ENCODE measurements at places on chromosomes 12 and 14.

DNA sequence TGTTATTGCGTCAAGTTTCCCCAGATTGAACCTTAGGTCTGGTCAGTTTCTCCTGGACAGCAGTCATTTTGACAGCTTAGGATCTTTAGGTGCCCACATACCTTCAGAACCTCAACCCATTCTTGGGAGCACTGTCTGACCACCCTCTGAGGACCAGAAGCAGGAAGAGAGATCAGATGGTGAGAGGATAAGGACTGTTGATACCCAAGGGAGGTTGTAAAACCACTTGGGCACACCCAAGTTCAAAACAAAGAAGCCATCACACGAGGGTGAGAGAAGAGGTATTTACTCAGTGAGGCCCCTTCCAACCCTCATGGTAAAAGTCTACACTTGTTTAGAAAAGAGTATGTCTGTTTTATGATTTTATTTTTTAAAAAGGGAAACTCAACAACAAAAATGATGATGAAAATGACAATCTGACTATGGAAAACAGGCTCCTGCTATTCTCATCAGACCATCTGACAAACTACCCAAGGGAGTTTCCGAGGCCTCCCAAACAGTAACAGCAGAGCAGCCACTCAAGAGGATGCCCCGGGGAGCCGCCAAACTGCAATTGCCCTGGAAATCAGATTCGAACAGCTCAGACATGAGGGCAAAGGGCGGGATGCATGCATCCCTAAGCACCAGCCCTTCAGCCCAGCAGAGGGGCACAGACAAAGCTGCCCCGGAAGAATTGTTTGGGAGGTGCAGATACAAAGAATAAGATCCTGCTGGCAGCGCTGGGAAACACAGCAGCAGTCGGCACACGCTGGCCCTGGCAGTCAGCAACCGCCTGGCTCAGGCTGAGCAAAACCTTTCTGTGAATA, 162.6 kb upstream of the PLEKHG7 start:
- no peak for DNase-seq

DNA sequence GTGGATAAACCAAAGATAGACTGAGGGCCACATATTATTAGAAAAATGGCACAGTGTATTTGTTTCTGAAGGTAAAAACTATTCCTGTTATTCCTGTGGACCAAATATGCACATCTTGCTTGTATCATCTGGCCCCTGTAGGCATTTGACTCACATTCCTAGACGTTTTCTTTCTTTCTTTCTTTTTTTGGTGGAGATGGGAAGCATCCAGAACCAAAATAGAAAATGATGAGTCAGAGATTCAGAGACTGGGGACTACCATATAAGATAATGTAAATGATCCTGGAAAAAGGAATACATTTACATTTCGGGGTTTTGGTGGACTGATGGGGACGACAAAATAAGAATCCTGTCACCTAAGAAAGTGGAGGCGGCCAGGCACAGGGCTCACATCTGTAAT, 24.2 kb downstream of the TRIM9 start:
- no peak for DNase-seq

DNA sequence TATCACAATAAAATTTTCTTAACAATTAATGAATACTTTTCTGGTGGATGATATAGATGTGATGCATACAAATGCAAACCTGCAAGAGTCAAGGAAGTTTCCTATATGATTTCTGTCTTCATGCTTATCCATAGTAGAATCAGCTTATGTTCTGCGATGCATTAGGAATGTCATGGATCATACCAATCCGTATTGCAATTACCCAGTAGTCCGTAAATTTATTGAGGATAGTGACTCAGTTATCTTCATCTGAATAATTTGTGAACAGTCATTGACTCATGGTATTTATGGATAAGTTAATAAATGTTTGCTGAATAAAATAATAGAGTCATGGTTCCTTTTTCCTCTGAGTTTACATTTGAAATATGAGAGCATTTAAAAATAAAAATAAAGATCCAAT, 483.4 kb downstream of the LRFN5 start:
- no peak for DNase-seq

GRCh38 chr14:74504874-74505720, 11.5 kb downstream of the ISCA2 start:
- DNase-seq, result no peak

GRCh38 chr12:105575235-105575634, 244.7 kb downstream of the C12orf75 start:
- DNase-seq, result no peak

GRCh38 chr12:6360080-6360571, 15.2 kb downstream of the SCNN1A start:
- DNase-seq, result no peak

- DNase-seq, result no peak
Observed at GRCh38 chr12:97921979-97922722, 459.5 kb downstream of the RMST start.

DNA sequence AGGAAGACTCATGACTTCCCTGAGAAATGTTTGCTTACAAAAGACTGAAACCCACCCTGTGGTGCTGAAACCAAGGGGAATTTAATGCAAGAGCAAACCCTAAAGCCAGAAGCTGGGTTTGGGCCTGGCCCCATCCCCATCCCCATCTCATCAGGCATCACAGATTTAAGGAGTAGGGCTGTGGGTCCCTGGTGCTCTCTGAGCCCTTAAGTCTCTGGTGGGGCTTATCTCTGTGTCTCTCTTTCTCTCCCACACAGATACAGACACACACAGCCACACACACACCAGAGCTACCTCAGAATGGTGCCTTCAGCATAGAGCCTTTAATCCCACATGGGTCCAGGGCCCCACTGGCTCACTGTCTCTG, 237.1 kb downstream of the SLC41A2 start:
- DNase-seq, result no peak

DNA sequence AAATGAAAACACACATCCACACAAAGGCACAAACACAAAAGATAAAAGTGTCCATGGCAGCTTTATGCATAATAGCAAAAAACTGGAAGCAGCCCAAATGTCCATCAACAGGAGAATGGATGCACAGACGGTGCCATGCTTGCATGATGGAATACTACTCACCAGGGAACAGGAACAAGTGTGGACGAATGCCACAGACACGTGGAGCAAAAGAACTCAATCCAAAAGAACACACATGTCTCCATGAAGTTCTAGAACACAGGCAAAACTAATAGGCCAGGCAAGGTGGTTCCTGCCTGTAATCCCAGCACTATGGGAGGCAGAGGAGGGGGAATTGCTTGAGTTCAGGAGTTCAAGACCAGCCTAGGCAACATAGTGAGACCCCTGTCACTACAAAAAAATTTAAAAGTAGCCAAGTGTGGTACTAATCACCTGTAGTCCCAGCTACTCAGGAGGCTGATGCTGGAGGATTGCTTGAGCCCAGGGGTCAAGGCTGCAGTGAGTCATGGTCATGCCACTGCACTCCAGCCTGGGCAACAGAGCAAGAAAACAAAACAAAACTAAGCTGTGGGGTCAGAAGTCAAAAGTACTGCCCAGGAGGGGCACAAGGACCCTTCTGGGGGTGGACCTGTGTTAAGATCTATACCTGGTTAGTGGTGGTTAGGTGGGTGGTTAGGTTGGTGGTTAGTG, 7.3 kb upstream of the TMEM119 start:
- no peak for DNase-seq

GRCh38 chr14:73242357-73242901, 5.1 kb downstream of the PAPLN start:
- DNase-seq, result no peak

DNA sequence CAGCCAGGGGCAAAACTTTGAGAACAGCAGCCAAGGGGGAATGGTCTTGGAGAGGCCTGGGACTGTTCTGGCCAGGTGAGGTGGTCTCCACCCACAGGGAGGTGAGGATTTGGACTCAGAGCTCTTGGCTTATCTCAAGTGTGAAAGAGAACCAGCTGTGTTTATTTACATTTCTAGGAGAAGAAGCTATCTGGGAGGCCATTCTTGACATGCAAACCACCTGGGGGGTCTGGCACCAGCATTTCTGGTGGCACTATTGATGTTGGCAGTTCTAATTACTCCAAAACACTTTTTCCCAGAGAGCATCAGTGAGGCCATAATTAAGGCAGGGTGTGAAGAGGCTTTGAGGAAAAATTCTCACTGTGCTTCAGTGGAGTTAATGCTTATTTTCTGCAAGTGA, 95.1 kb downstream of the CAND1 start:
- DNase-seq, result no peak

DNA sequence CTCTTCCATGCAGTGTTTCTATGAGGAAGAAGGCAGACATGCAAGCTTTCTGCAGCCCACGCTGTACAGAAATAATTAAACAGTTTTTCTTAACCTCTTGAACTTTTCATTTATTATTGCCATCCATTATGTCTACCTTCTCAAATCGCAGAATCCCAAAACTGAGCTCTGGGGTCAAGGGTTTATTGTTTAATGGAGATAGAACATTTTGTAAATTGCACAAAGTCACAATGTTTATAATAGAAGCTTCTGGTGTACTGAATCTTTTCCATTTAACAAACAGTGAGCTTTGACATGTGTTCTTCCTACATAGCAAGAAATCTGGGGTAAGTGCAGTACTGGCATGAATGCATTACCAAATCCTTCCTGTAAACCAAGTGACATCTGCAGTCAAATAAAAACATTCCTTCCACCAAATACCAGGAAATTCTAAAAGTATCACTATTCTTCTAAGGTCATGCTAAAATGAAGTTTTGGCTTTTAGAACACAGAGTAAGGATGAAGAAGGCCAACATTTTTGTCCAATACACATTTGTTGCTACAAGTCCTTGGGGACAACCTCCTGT, 385.3 kb upstream of the DDHD1 start:
- DNase-seq, result no peak

DNA sequence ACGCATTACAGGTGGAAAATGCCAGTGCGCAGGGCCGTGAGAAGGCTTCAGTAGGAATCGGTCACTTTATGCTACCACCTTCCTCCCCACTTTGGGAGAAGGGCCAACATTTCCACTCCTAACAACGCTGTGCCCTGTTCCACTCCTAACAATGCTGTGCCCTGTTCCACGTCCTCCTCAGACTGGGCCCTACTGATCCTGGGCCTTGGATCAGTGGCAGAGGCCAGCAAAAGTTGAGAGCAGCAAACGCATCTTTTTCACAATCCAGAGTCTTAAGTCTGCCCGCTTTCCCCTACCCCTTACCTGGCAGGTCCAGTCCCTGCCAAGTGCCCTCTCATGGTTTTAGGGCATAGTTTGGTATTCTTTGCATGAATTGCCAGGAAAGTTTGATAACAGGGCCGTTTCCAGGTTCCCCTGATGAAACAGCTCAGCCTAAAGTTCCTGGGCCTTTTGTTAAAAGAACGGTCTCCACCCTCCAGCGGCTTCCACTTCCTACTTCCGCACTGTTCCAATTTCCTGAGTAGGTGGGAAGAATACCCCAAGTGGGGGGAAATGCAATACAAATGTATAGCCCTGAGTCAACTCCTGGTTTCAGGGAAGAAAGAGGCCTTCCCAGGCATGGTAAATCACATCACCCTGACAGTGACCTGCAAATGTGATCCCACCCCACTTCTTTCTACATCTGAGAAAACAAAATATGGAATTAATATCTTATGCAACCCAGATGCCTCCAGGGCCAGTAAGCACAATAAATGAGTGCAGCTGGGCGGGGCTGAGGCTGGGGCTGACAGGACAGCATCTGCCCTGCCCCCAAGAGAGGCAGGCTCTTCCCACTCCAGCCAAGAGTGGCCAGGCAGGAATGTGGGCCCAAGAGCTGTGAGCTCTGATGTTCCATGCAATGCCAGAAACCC, 15.0 kb downstream of the KCTD10 start:
- no peak for DNase-seq

GRCh38 chr14:65804439-65805112, 392.0 kb downstream of the FUT8 start:
- no peak for DNase-seq

GRCh38 chr14:36295642-36296627, 24.5 kb downstream of the MBIP start:
- no peak for DNase-seq

DNA sequence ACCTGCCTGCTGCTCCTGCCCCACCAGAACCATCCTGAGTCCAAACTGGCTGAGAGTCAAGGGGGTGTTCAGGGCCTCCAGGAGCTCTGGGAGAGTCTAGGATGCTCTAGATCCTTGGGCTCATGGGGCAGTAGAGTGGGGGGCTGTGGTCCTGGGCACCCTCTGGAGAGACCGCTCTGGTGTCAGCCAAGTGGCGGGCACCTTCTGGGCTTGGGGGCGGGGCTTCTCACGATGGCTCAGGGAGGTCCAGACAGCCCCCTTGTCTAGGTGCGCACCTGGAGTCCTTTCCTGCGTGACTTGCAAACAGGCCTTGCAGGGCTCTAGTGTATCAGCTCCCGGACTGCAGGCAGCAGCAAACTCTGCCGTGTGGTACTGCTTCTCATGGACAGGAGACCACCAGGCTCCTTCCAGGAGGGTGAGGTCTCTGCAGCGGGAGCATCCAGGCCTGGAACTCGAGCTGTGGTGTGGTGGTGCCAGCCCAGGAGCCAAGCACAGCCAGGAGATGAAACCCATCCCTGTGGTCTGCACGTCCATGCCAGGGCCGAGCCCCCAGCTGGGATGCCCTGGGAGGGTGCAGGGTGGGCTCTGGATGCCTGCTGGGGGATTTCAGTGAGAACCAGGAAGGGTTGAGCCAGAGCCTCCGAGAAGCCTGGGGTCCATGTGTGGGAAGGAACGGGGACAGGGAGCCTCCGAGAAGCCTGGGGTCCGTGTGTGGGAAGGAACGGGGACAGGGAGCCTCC, 15.0 kb downstream of the PACS2 start:
- no peak for DNase-seq

DNA sequence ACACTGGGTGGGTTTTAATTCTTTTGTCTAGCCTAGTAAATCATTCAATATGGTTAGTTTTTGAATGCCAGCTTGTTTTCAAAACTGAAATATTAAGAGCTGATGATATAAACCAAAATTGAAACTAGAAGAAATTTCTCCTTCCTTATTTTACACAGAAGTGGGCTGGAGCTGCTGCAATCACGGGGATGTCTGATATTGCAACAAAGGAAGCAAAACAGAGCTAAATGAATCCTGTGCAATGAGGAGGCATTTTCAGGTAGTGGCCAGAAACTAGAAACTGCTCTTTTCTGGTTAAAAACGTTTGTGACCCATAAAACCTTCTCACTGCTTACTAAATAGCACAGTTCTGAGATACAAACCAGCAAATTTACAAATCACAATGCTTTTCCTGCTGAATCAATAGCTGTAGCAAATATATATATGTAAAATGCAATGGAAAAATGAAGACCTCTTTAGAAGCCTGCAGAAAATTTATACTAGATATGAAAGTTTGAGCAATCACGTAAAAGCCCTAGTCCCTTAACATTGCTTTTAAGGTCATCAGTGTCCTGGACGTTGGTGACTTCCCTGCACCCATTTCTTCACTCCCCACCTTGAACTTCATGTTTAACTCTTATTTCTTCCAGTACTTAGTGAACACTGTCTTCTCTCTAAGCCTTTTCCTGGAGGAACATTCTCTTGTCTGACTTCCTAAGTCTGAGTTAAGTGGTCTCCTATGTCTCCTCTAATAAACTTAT, 15.9 kb upstream of the LRRK2 start:
- no peak for DNase-seq

Measured in GM19239 (cell line).